GM12892 (cell line): ENCODE measurements at places on chromosomes 2 and 18.

- no peak for DNase-seq
Observed at GRCh38 chr18:36104749-36105148, 24.4 kb downstream of the SLC39A6 start.

- no peak for DNase-seq
Observed at GRCh38 chr2:19288291-19288690, 70.1 kb downstream of the OSR1 start.

GRCh38 chr18:63306249-63306648, 13.3 kb downstream of the BCL2 start:
- DNase-seq: no peak

DNA sequence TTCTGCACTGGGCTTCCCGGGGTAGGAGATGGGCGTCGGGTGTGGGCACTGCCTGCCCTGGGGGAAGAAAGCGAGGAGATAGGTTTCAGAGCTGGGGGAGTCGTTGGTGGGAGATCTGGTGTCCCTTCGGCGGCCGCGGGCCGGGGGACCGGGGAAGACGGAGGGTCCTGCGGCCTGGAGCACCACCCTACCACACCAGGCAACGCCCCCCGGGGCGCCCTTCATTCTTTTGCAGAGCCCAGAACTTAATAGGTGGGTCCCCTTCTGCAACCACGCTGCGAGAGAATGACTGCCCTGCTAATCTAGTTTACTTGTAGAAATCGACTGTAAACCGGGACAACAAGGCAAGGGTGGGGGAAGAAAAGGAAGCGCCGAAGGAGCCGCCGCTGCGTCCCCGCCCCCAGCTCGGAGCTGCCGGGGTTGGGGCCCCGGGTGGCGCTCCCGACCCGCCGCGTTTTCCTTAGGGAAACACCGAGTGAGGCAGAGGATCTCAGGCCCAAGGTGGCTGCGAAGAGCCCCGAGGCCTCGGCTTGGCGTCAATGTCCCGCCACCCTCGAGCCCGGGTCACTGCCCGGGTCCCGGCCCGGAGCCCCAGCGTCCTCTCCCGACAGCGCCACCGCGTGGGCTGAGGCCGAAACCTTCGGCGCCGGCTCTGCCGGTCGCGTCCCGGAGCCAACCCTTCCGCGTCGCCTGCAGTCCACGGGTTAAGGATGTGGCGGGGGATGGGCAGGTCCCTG, 5.4 kb upstream of the SATB2 start:
- no peak for DNase-seq

GRCh38 chr2:208183972-208184705, 5.7 kb downstream of the C2orf80 start:
- no peak for DNase-seq

DNA sequence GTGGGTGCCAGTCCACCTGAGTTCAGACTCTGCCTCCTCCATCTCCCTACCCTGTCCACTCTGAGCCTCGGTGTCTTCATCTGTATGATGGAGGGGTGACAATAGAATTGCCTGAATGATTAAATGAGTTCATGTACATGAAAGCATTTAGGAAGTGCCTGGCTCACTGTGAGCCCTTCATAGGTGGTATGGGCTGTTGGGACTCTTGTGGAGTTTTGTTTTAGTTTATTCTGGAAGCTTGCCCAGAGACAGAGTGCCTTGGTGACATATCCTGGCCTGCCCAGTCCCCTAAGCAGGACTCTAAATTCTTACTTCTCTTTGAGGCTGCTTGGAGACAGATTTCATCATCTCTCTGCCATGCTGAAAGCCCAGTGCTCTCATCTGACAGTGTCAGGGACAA, 24.5 kb upstream of the GIGYF2 start:
- DNase-seq: no peak

DNA sequence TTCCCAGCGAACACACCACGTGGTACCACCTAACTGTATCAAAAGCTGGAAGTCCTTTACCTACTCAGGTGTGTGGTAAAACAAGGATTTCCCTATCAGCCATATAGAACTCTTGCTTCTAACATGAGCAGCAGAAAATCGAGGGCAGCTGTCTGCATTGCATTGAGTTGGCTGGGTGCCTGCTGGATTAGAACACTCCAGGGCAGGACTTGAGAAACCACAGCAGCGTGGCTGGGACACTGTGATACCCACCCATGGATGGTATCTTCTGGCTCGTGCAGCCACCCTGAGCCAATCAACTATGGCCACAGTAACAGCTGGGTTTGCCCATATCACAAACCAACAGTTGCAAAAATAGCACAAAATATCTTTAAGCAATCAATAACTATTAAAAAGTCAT, 188.3 kb downstream of the FBXO15 start:
- no peak for DNase-seq

- no peak for DNase-seq
Observed at GRCh38 chr2:220569112-220569897, 941.9 kb downstream of the SLC4A3 start.

DNA sequence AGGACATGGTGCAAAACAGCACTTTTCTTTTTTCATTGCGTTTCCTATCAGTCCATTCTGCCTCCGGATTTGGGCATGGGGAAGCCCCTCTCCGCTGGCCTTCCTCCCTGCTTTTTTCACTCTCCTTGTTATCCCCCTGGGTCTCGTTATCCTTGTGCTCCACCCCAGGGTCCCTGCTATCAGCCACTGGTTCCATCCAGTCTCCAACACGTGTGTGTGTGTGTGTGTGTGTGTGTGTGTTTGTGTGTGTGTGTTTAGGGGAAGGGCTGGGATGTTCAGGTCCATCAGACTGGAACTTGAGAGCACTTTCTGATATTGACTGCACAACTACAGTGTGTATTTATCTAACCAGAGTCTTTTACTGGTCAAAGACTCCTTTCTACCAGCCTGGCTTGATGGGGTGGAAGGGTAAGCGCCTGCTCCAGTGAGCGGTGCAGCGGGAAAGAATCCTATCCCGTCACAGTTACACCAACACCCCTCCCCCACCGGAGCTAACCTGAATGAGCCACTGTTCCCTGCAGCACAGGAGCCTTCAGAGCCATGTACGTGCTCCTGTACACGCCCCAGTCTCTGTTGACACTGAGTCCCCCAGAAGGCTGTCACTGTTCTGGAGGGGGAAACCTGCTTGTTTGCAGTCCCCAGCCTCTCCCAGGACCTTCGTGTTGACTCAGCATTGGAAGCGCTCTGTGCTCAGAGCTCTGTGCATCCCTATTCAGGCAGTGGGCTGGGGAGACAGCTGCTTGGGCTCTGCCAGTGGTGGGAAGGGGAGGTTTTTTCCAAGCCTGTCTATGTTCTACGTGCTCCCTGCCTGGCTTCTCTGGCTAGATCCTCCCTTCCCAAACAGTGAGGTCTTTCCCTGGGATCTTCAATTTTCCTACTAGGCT, 4.6 kb downstream of the INHA start:
- no peak for DNase-seq

GRCh38 chr2:217920879-217921603, 81.8 kb downstream of the TNS1 start:
- DNase-seq: no peak
